ENCODE measurements at places on chromosomes 7 and 10.

DNA sequence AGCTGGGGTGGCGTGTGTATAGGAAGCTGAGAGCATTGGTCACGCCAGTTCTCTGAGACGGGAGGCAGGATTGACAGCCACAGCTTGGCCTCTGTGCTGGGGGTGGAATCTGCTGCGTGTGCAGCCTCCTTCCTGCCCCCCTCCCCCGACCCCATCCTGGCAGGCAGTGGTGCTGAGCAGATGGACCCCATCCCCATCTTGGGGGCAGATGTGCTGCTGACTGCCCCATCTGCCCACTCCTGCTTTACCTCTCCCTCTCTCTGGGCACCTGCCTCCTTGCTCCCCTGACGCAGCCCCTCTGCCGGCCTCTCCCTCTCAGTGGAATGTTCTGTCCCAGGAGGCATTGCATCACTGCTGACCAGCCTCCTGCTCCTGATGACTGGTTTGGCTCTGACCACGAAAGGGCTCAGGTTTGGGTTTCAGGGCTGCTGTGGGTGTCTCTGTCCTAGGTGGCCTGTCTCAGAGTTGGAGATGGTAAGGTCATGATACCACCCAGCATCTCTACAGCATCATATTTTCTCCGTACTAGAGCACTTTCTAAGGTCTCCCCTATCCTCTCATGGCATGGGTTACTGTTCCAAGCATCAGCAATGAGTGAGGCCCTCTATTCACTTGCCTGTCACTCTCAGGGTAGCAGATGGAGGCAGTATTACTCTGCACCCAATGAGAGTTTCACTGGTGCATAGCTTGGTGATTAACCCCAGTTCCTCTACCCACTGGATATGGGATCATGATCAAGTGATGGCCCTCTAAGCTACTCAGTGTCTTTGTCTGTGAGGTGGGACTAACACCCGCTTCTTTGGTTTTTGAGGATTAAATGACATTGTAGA, 81.9 kb downstream of the RBM20 start:
- no peak for DNase-seq

- DNase-seq: no peak
Observed at GRCh38 chr7:2883101-2883500, 39.0 kb upstream of the GNA12 start.

DNA sequence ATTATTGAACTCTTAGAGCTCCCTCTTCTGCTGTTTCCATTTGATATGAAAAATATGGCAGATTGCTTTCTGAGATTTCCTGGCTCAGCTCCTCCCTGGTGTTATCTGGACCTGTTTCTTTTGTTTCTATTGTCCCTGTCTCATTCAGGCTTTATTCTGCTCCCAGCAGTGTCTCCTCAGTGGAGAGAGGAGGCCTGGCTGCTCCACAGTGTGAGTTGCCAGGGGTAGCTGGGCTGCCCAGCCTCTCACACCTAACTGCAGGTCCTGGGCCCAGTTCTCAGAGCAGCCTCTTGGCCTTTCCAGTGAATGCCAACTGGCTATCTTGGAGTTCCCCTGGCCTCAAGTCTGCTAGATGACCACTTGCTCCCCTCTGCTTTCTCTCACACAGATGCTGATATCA, 127.0 kb downstream of the VPS41 start:
- no peak for DNase-seq

- no peak for DNase-seq
Observed at GRCh38 chr10:77987671-77988255, 41.6 kb downstream of the POLR3A start.

- DNase-seq: peak; percentile 49
Observed at GRCh38 chr7:13850185-13850752, 139.2 kb downstream of the ETV1 start.

GRCh38 chr10:12412666-12413368, 63.5 kb downstream of the CAMK1D start:
- DNase-seq: peak; percentile 12

GRCh38 chr10:110016039-110016438, 8.3 kb downstream of the ADD3 start:
- DNase-seq: no peak

- no peak for DNase-seq
Observed at GRCh38 chr7:12066521-12066920, 144.6 kb upstream of the TMEM106B start.

DNA sequence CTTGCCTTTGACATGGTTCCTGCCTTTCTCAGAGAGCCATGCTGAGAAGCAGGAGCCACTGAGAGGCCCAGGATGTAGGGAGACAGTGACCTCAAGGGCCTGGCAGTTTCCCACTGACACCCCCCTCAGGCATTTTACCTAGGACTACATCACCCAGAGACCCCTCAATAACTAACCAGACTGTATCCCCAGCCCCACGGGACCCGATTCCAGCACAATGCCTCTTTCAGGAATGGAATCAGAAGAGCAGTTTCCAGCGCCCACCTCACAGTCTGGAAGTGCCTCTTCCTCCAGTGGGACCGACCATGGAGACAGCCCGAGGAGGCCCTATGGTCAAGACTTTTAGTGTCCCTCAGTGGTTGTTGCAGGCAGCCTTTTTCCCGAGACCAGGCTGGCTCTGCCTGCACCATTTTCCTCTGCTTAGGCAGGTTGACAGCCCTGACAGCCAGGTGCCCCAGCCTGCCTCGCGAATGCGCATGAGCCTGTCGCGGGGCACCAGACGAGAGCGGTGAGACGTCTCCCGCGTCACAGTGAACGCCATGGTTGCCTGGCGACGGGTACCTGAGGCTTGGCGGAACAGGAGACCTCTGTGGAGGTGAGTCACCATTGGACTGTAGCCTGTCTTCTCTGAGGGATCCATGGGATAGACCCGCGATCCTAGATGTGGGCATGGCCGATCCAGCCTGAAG, 28.4 kb upstream of the ZNF273 start:
- DNase-seq: no peak

- DNase-seq: no peak
Observed at GRCh38 chr10:49759787-49760551, 2.2 kb downstream of the OGDHL start.

- DNase-seq: no peak
Observed at GRCh38 chr7:40621592-40621998, 486.8 kb downstream of the SUGCT start.

GRCh38 chr7:150335108-150335773, 6.2 kb downstream of the RARRES2 start:
- DNase-seq: no peak

DNA sequence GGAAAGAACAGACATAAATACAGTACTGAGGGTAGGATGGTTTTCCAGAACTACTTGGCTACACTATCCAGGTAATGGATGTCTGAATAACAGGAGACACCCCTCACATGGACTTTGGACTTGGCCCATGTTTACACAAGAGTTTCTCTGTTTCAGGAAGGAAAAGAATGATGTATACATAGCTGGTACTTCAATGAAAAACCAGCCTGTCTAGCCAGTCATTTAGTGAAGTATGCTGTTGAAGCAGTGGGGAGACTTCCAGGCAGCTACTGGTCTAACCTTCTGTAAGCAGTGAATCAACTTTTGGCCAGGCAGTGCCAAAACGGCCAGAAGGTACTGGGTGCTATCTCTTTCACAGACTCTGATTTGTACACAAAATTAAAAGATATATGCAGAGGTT, 135.0 kb downstream of the MBL2 start:
- no peak for DNase-seq

- DNase-seq: peak; percentile 19
Observed at GRCh38 chr10:28302012-28302637, 739 bp downstream of the MPP7 start.

DNA sequence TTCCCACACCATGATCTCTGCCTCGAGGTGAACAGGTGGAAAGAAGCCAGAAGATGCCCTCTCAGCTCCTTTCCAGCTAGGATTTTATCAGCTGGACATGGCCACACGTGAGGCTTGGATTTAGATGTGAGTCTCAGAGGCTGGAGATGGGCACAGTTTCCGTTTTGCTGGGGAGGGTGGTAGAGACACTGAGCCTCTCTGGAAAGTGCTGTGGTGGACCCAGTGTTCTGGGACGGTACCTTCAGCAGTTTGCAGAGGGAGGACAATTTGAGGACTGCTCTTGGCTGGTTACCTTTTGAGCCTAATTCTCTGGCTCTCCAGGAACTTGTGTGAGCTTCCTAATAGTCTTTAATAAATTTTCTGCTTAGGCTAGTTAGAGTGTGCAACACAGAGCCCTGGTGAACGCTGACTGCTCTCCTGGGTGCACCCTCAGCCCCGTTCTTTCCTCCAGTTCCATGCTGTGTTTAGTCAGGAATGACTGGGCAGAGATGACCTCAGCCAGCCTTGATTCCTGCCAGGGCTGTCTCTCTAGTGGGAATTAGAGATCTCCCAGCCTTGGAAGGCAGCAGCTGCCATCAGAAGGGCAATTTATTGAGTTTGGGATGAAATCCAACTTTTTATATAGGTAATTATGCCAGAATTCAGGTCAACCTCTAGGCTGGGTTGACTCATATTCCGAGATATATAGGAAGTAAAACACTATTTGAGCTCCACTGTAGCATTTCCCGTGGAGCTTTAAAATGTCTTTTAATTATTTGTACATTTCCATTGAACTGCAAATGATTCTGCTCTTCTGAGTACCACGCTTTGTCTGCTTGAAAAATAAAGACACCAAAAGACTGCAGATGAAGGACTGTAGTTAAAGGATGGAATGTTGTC, 103.9 kb downstream of the GATA3 start:
- DNase-seq: no peak

DNA sequence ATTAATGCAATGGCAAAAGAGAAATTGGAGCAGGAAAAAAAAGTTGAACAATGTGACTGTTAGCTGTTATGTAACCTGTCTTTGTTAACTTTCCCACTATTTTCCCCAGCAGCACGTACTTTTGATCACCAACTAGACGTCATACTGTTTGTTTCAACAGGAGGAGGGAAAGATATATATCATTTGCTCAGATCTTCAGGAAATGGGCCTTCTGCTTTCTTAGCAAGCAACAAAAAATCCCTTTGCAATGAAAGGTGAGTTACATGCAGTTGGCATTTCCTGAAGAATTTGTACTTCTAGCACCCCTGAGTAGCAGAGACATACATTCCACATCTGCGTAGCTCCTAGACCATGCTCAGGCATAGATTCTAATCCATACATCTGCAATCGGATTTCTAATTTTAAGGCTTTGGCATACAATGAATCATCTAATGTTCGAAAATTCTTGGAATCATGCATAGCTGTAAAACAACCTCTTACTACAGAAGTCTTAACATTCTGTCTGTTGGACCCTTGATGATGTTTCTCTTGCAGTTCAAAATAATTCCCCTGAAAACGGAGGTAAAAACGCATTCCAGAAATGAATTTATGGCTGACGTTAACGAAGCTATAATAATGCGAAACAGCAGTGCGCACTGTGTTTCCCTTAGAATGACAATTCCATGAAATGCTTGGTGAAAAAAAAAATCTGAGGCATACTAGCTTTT, 286.9 kb upstream of the MGMT start:
- no peak for DNase-seq

- DNase-seq: no peak
Observed at GRCh38 chr10:127353544-127353943, 157.2 kb upstream of the INSYN2A start.

- no peak for DNase-seq
Observed at GRCh38 chr10:1670541-1671365, 66.6 kb downstream of the ADARB2 start.

DNA sequence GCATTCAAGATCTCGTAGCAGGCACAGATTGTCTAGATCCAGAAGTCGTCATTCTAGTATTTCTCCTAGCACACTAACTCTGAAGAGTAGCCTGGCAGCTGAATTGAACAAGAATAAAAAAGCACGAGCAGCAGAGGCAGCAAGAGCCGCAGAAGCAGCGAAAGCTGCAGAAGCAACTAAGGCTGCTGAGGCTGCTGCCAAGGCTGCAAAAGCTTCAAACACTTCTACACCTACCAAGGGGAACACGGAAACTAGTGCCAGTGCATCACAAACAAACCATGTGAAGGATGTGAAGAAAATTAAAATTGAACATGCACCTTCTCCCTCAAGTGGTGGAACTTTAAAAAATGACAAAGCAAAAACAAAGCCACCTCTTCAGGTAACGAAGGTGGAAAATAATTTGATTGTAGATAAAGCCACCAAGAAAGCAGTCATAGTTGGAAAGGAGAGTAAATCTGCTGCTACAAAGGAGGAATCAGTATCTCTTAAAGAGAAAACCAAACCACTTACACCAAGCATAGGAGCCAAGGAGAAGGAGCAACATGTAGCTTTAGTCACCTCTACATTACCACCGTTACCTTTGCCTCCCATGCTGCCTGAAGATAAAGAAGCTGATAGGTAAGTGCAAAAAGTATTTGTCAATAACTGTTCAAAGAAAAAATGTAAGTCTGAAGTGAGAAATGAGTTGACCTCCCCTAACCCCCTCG, 37.7 kb downstream of the CDK13 start:
- no peak for DNase-seq

- no peak for DNase-seq
Observed at GRCh38 chr7:42198296-42198695, 38.7 kb downstream of the GLI3 start.

DNA sequence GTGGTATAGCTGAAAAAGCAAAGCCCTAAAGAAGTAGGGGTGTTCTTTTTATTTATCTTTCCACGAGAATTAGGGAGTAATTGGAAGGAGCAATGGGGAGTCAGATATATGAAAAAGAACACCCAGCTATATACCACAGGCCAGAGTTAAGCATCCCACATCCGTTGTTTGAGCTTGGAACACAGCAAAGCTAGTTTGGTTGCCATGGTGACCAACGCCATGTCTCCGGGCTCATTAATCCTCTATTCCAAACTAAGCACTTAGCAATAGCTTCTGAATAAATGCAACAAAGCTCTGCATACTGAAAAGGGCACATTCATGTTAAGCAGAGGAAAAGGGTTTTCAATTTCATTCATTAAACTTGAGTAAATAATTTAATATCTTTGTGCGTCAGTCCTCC, 23.5 kb downstream of the ASB4 start:
- DNase-seq: no peak

GRCh38 chr7:40890088-40890692, 755.4 kb downstream of the SUGCT start:
- DNase-seq: no peak

DNA sequence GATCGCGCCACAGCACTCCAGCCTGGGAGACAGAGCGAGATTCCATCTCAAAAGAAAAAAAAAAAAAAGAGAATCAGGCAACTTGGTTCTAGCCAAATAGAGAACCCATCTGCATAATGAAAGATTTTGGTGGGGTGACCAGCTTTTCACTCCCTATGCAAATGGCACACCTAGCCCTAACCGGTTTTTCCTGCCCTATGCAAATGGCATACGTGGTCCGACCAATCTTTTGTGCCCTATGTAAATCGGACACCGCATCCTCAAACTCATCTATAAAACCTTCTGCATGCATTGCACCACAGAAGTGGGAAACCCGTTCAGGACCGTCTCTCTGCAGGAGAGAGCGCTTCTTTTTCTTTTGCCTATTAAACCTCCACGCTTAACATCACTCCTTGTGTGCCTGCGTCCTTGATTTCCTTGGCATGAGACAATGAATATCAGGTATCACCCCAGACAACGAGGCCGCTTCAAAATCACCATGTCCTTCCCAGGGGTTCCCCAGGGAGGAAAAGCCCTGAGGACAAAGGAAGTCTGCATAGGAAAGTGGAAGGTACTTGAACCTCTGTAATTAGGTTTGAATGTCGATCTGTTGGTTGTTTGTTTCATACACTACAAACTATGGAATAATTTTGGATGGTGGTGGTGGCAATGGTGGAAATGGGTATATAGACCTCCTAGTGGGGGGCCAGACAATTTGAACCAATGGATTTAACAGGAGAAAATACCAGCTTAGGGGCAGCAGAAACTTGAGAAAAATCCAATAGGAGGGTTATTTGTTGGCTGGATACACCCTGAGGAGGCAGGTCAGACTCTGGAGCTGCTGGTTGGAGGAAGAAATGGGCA, 396.2 kb downstream of the TYW1 start:
- DNase-seq: no peak
